RWPE1 (cell line): ENCODE measurements at places on chromosomes 3 and 15.

DNA sequence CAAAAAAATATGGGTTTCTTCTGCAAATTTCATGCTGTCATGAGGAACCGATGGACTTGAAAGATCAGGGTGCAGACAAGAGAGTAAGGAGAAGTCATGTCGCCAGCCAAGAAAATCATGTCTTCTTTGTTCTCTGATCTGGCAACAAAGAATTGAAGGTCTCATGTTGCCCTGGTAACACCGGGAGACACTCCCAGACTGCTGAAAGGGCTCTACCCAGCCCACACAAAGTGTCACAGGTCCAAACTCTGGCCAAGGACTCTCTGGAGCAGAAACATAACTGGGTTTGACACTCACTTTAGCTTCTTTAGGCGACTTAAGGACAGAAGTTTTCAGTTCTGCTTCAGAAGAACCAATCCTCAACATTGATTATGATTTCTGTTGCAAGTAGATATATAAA, 42.9 kb downstream of the SIDT1 start:
- no peak for DNase-seq

DNA sequence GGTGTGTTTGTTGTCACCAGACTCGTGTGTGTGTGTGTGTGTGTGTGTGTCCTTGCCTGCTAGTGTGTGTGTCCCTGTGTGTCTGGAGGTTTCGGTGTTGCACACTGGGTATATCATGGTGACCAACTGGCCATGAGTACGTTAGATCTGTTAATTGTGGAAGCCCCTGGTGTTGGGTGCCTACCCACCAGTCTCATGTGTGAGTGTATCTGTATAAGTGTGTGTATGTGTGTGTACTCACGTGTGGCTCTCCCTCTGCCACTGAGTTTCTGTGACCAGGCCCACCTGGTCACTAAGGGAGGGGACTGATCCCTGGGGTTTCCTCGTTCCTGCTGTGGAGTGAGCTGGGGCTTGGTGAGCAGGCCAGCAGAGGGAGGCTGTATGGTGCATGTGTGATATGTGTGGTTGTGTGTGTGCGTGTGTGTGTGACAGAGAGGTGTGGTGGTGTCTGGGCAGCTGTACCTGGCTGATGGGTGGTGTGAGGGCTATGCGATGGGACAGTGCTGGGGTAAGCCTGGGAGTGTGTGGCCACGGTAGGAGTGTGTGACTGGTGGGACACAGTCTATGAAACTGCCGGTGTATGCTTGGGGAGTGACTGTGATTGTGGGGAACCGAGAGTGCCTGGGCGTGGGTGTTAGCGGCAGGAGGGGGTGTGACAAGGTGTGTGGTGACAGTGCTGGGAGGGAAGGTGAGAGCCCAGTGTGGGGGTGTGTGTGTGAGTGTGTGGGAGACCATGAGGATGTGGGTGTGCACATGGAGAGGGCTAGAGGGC, 1.8 kb downstream of the PRKCD start:
- no peak for DNase-seq

DNA sequence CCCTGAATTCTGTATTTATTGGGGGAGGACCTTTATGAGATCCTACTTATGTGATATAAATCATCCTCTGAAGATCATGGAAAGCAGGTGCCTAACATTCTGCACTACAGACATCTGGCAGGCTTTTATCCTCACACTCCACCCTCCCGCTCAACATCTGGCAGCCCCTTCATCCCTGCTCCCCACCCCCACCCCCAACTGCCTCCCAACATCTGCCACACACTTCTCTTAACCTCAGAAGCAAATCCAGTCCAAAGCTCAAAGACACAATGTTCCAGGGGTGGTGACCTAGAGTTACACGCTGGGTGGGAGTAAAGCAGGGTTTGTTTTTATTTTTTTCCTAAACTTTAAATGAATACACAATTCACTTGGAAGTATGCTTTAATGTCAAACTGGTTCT, 184.5 kb upstream of the ATP11B start:
- DNase-seq = no peak

DNA sequence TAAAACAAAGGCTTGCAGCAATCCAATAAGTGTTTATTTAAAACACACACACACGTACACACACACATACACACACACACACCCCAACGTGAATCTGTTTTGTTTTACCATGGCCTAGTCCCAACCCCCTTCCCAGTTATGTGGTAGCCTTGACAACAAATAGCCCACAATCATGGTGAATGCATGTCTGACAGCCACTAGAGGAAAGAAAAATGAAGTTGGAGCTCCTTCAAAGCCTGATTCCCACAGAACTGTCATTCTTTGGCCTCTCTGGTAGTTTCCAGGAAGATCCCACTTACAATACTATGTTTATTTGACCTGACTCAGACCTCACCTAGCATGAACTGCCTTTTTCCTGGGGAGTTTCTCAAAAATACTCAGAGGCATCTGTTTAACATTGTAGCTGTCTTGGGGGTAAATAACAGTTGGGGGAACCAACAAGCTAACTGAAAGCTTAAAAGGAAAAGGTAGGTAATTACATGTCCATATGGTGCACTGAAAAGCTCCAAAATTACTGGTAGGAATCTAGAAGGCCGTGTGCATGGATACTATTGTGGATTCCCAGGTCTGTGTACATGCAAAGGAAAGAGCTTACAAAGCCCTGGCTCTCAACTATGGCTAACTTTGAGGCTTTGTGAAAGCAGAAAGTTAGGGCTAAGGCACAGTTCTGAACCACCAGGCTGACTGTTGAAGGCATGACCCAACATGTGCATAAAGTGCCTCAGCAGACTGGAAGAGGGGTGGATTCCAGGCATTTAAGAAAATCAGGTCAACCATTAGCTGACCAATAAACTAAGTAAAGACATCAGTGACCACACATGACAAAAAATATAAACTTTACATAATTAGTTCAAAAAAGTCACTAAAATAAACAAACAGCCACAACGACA, 65.3 kb downstream of the FAIM start:
- peak; percentile 5 for DNase-seq

- no peak for DNase-seq
These were observed 30.2 kb upstream of the ADAMTS9 start for GRCh38 chr3:64717872-64718613.

DNA sequence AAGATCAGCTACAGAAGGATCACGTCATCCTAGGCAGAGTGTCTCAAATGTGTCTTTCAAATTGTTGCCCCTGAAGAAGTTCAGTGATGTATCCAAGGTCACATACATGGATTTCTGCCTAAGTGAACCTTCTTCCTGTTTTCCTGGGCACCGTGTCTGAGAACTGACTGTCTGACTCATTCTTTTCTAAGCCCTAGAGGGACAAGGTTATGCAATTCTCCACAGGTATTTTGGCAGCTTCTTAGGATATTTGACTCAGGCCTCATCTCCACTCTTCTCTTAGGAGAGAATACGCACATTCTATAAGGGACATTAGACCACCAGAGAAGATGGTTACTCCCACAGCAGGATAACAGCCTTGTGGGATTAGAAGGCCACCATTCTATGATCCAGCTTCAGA, 391.9 kb upstream of the THBS1 start:
- peak; percentile 87 for DNase-seq

GRCh38 chr15:31211353-31211752, 109.8 kb upstream of the TRPM1 start:
- DNase-seq = no peak

GRCh38 chr3:134846911-134847317, 51.9 kb downstream of the EPHB1 start:
- DNase-seq = peak; percentile 86

GRCh38 chr15:59301527-59301926, 71.1 kb downstream of the MYO1E start:
- DNase-seq = no peak

- no peak for DNase-seq
These were observed 73.5 kb upstream of the XCR1 start for GRCh38 chr3:46100812-46101211.

GRCh38 chr3:128804811-128805155, 74.6 kb upstream of the ACAD9 start:
- DNase-seq = no peak

- no peak for DNase-seq
These were observed 40.5 kb downstream of the ZIC1 start for GRCh38 chr3:147449669-147450068.

- no peak for DNase-seq
These were observed 132.7 kb downstream of the KLF13 start for GRCh38 chr15:31459400-31459748.

DNA sequence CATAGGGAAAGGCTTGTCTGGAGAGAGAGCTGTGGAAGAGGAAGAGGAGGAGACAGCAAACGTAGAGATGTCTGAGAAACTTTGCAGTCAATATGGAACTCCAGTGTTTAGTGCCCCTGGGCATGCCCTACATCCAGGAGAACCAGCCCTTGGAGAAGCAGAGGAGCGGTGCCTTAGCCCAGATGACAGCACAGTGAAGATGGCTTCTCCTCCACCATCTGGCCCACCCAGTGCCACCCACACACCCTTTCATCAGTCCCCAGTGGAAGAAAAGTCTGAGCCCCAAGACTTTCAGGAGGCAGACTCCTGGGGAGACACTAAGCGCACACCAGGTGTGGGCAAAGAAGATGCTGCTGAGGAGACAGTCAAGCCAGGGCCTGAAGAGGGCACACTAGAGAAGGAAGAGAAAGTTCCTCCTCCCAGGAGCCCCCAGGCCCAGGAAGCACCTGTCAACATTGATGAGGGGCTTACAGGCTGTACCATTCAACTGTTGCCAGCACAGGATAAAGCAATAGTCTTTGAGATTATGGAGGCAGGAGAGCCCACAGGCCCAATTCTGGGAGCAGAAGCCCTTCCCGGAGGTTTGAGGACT, 6.9 kb downstream of the MAP1A start:
- no peak for DNase-seq

DNA sequence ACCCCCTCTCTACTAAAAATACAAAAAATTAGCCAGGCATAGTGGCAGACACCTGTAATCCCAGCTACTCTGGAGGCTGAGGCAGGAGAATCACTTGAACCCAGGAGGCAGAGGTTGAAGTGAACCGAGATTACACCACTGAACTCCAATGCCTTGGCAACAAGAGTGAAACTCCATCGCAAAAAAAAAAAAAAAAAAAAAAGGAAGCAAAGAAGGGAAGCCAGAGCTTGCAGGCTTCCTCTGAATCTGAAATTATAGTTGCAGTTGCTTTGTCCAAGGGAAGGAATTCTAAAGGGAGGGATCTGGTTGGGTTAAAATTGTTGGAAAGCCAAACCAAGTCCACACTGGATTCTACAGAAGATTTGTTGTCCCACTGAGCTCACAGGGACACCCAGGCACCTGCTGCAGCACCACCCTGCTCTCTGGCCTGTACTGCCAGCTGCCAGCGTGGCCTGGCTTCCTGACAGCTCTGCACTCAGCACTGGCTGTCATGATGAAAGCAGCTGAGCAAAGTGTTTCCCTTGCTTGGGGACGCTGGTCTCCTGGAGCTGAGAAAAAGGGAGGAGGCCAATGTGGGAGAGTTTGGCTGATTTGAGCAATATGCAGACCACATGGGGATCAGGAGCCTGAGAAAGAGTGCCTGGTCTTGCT, 88.8 kb upstream of the HES1 start:
- DNase-seq = no peak

GRCh38 chr3:130918328-130918727, 24.4 kb downstream of the ATP2C1 start:
- no peak for DNase-seq

- DNase-seq = no peak
These were observed 349.6 kb downstream of the ZIC1 start for GRCh38 chr3:147758771-147759170.

GRCh38 chr15:68580883-68581155, 2.0 kb downstream of the CORO2B start:
- no peak for DNase-seq

DNA sequence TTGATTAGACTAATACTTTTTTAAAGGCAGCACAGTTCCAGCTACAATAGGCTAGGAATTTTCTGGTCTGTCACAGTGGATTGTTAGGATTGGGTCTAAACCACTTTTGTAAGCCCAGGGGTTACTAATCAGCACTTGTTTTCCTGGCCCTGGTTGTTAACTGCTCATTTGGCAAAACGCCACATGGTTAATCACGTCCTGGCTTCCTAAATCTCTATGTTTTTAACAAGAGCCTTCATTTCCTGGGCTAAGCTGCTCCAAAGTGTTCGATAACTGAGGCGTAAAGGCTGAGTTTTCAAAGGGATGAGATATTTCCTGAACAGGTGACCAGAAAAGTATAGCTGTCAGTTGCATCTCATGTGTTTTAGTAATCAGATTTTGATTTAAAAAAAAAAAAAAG, 38.9 kb upstream of the CLRN1 start:
- DNase-seq = peak; percentile 62

- no peak for DNase-seq
These were observed 631.5 kb upstream of the NR2F2 start for GRCh38 chr15:95698951-95699350.

DNA sequence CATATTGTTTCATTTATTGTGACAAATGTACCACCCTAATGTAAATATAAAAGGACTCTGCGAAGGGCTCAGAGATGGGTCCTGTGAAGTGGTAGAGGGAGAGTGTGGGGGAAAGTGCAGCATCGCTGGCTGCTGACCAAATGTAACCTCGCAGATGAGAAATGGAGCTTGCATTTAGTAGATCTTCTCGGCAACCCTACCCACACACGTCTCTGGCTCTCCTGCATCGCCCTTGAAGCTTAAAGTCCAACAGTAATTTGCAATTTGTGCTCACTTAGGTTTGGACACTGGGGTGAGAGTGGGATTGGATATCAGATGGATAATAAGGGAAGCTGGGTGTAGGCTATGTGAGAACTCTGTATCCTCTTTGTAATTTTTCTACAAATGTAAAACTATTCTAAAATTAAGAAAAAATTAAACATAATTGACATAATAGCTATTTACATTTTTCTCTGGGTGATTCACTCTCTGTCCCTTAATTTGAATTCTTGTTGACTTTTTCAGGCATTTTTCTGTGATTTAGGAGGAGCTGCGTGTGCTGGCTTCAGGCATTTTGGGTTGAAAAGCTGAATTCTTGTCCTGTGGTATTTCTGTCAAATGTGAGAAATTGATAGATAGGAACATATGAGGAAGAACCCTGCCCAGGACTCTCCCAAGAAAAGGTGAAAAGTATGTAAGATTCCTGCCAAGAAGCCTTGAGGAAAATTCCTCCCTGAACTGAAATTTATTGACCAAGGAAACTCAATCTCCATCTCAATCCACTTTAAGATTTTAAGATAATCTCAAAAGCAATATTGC, 524.7 kb upstream of the MCTP2 start:
- DNase-seq = no peak

- DNase-seq = peak; percentile 14
These were observed 106.6 kb downstream of the SSR3 start for GRCh38 chr3:156448300-156448699.

DNA sequence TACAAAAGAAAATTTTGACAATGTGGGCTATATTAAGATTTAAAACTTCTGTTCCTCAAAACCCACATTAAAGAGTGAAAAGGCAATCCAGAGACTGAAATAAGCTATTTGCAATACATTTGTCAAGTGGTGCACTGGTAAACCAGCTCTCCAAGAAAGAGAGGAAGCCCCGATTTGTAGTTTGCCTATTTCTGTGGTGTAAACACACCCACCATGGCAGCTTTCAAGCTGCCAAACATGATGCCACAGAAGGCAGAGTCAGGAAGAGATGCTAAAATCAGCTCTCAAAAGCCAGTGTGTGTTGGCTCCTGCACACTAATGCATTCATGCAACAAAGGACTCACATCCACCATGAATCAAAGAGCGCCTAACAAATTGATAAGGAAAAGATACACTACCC, 17.5 kb downstream of the RFTN1 start:
- DNase-seq = no peak
